Hematopoietic multipotent progenitor cell treated with erythropoietin and hydrocortisone succinate and interleukin-3 and kit ligand, for 6 days (in vitro differentiated cells): ENCODE measurements at places on chromosomes 7 and 10.

DNA sequence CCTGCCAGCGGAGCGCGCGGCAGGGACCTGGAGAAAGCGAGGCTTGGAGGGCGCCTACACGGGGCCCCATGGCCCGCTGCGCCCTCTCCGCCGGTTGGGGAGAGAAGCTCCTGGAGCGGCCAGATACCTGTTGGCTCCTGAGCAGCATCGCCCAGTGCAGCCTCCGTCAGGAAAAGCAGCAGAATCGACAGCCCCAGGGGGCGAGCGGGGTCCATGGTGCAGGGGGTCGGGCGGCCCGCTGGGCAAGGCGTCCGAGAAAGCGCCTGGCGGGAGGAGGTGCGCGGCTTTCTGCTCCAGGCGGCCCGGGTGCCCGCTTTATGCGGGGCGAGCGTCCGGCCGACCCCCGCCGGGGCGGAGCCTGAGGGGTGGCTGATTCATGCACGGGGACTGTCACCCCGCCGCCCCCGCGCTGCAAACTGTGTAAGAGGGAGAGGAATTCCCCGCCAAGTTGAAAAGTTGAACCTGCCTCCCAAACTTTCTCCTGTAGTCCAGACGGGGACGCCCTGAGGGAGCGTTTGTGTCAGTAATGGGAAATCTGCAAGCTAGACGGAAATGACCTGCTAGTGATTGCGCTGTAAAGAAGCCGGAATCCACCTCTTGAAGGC is at the start of gene TFPI2:
TSS of gene TFPI2 (minus strand) at position 290 of the 605 bp plus-strand sequence. CDS start at position 215, 75 bp downstream.
- no peak for DNase-seq

DNA sequence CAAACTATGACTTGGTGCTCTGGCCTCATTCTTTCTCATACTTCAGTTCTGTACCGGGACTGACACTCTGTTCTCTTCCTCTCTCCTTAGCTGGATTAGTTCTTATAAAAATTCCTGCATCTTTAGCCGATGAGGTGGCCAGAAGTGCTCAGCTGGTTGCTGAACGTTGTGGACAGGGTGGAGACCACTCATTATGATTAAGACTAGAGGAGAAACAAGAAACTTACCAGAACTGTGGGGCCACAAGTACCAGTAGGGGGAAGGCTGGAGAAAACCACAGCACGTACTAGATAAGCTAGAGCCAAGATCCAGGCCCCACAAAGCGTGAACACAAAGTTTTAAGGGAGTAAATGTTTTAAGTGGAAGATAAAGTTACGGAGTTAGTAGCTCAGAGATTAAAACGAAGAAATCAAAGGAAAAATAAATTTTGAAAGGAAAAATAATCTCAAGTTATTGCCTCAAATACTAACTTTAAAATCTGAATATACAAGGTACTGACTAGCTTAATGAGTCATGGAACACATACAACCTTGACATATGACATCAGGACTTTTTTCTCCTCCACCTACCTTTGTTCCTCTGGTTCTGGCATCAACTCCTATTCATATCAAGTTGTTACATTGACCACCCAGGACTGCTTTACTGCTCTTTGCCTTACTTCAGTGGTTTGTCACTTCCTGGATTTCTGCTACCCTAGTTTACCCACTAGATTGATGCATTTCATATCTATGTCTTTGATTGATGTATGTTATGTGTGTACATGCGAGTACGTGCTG is 469.0 kb downstream of the TFEC start:
- DNase-seq = no peak

DNA sequence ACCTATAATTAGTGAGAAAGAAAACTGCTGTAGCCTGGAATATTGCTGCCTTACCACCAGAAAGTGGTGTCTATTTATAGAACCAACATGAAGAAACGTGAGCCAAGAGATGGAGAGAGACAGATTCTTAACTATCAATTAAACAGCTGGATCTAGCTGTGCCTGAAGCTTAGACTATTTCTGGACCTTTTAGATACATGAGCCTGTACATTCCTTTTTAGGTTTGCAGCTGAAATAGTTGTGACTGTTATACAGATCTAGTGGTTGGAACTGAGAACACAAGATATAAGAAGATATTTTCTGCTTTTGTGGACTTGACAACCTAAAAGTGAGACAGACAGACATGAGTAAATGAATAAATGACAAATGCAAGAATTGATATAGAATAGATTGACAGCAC is 73.4 kb downstream of the CDK14 start:
- no peak for DNase-seq

- DNase-seq = no peak
Measured at GRCh38 chr10:100976906-100977305, 7.6 kb downstream of the SEMA4G start.

DNA sequence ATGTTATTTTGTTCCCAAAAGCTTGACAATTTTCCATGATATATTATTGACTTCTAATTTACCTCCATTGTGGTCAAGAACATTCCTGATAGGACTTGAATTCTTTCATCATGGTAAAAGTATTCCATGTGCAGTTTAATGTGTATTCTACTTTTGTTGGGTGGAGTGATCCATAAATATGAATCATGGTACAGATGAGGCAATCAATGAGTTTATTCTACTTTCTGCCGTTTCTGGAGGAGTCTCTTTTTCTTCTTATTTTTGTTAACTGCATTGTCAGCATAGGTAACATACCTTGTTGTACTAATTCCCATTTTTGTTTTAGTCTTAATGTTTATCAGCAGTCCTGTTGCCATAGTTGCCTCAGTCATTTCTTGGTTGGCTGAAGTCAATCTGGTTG is 69.6 kb downstream of the SHOC2 start:
- no peak for DNase-seq

- DNase-seq = no peak
Measured at GRCh38 chr7:12102126-12102525, 109.0 kb upstream of the TMEM106B start.

- DNase-seq = no peak
Measured at GRCh38 chr7:128060018-128060417, 28.8 kb upstream of the LRRC4 start.

DNA sequence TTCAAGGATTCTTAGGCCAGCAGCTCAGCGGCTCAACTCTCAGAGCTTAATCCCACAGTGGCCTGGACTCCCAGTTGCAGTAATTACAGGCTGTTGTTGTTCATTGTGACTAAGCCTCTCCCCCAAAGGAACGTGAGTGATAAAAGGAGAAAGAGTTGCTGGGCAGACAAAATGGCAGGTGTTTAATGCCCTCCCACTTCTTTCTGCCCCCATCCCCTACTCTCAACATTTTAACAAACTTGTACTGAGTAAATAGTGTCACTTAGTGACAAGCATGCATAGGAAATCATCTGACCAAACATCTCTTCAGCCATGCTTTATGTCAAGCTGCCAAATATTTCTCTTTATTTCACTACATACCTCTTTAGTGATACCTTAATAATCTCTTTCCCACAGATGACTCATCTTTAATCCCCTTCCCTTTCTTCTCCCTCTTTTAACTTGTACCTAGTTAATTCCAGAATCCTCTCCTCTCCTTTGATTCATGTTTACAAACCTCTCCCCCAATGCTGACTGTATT is 12.4 kb upstream of the MTERF1 start:
- DNase-seq = no peak

- peak; percentile 78 for DNase-seq
Measured at GRCh38 chr7:23276376-23276775, 22.8 kb upstream of the MALSU1 start.

GRCh38 chr7:41820111-41820671 is 117.3 kb upstream of the INHBA start:
- no peak for DNase-seq

DNA sequence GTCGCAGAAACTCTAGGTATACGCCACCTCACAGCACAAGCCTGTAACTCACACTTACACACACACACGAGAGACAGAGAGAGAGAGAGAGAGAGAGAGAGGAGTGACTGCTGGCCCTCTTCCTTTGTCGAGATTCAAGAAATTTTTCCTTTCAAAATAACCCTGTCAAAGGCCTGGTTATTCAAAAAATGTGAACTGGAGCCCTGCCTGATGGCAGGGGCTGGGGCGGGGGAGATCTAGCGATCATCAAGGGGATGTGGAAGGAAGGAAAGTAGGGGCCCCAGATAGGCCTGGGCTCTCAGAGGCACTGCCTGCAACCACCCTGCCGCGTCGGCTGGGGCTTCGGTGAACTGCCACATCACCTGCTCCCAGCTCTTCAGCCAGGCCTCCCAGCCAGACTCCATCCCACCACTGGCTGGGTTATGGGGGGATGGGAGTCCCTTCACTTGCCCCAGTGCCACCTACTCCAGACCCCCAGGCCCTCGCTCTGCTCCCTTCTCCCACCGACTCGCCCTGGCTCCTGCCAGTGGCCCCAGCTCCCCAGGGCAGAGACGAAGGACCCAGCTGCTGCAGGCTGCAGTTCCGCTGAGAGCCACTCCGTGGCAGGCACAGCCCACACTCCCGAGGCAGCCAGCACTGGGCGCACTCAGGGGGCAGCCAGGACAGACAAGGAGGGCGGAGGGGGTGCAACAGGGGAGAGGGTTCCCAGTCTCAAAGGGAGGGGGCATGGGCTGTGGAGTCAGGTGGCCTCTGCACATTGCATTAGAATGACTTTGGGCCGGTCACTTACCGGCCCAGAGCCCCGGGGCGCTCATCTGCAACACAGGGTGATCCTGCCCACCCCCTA is 15.3 kb downstream of the KCNH2 start:
- DNase-seq = peak; percentile 91

- DNase-seq = no peak
Measured at GRCh38 chr10:31017534-31018355, 13.9 kb downstream of the ZNF438 start.

DNA sequence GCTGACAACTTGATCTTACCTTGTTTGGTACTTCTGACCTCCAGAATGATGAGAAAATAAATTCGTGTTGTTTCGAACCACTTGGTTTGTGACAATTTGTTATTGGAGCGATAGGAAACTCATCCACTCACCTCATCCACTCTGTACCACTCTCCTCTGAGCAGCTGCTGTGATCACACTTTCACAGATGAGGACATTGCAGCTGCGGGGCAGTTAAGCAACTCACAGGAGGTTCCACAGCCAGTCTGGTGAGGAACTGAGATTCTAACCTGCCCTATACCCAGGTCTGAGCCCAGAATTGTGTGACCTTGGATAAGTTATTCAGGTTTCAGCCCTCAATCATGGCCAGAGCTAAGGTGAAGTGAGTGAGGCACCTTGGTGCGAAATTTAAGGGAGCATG is 35.2 kb downstream of the BTBD16 start:
- DNase-seq = no peak

DNA sequence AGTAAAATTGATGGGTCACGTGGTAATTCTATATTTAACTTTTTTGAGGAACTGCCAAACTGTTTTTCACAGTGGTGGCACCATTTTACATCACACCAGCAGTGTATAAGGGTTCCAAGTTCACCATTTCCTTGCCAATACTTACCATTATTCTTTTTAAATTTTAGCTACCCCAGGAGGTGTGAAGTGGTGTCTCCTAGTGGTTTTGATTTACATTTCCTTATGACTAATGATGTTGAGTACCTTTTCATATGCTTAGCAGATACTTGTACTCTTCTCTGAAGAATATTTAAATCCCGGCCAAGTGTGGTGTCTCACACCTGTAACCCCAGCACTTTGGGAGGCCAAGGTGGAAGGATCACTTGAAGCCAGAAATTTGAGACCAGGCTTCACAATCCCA is 28.5 kb downstream of the FHIP2A start:
- DNase-seq = no peak

GRCh38 chr10:60942788-60943315 is 1.1 kb downstream of the RHOBTB1 start:
- DNase-seq = peak; percentile 72

DNA sequence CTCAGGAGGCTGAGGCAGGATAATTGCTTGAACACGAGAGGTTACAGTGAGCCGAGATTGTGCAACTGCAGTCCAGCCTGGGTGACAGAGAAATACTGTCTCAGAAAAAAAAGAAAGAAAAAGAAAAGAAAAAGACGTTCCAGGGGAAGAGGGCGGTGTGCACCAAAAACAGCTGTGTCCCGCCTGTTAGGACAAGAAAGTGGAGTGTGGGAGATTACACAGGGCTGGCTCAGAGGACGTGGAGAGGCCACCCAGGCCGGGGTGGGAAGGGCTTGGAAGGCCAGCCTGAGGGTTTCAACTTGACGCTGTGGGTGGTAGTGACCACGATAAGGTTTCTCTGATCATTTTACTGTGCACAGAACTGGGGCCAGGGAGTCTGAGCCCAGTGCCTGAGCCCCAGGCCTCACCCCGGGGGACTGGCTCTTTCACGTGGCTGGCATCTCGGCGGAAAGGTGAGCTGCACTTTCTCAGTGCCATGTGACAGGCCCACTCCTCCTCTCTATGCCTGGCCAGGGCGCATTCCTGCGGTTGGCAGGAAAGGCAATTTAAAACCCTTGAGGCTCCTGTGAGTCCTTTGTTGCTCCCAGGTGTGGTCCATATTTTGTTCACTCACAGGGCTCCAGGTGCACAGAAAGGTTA is 13.9 kb downstream of the RHBDD2 start:
- no peak for DNase-seq

DNA sequence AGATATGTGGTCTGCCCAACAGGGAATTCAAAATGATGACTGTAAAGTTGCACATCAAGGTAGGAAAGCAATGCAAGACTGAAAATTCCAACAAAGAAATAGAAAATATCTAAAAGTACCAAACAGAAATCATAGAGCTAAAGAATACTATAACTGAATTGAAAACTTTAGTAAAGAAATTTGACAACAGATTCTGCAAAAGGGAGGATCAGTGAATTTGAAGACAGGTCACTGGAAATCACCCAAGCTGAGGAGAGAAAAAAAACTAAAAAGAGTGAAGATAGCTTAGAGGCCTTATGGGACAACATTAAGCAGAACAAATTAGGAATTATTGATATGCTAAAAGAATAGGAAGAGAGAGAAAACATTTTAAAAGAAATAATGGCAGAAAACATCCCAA is 240.6 kb downstream of the SNX13 start:
- DNase-seq = no peak

DNA sequence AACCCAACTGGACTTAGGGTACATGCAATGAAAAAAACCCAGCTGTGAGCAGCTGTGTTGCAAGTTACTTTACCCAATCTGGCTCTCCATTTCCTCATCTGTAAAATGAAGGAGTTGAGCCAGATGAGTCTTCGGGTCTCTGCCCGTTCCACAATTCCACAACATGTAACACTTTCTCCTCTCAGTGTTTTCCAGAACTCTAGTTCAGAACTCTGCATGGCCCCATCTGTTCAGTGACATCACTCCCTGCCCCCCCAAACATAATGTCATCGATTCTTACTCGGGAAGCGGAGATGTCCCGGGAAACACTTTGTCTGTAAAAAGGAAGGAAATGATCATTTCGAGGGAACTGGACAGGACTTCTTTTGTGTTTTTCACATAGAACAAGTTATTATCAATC is 2.5 kb downstream of the SH3PXD2A start:
- DNase-seq = no peak

DNA sequence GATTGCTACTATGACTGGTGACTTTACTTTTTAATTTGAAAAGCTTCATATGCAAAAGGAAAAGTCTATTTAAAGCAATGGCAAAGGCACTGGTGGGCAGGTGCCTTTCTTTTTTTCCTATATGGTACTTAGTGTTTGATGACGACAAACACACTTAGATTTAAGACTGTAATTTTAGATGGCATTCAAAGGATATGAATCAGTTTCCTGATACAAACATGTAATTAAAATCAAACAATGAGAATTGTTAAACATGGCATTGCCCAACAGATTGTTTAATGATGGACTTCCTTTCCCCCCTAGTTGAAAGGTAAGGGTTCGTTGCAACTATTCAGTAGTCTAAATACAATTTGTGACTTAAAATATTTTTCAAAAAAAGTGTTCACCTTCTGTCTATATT is 106.5 kb upstream of the SEMA3C start:
- no peak for DNase-seq

GRCh38 chr7:101535351-101535751 is 93.7 kb downstream of the MYL10 start:
- no peak for DNase-seq

GRCh38 chr7:89223900-89224395 is 428.4 kb upstream of the TEX47 start:
- DNase-seq = no peak
